Activated T-helper 1 cell treated with Interleukin-2 at 50 U/mL for 16 hours (primary cell): ENCODE measurements at places on chromosomes 6 and 20.
A peak's percentile ranks its signal among the peaks of the same experiment; 100 is the strongest.

DNA sequence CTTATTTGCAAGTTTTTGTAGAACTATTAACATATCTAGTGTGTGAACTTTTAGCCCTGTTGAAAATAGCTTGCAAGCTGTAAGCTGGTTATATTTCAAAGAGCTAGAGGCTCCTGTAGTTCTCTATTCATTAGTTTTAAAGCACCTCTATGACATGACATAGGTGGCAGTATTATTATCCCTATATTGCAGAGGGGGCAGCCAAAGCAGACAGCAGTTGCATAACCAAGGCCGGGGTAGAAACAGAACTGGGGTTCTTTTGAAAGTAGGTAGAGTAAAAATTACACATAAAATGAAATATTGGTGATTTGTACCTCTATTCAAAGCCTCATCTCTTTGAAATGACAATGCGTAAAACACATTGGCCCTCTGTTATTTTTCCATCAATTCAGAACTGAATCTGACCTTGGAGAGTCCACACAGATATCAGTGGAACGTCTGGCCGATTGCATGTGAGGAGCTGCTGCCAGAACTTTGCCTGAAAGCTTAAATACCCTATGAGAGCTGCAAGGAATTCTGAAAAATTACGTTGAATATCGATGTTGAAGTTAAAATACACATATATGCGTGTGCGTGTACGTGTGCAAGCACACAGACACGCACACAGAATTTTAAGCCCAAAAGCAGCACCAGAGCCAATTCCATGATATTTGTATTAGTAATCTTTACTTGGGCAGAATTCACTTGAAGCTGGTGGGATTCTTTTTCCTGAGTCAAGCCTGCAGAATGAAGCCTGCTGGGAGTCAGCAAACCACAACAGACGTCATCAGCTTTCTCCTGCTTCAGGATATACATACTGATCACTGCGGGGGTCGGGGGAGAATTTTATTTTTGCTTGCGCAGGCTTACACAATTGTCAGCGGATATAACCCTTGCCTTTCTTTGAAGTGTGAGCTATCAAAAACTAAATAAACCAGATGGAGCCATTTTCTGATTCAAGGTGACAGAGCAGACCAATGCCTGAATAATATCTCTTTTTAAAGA, 163.2 kb downstream of the PDE7B start:
- no peak for DNase-seq

GRCh38 chr6:89413006-89413400, 930 bp upstream of the RRAGD start:
- DNase-seq = no peak

DNA sequence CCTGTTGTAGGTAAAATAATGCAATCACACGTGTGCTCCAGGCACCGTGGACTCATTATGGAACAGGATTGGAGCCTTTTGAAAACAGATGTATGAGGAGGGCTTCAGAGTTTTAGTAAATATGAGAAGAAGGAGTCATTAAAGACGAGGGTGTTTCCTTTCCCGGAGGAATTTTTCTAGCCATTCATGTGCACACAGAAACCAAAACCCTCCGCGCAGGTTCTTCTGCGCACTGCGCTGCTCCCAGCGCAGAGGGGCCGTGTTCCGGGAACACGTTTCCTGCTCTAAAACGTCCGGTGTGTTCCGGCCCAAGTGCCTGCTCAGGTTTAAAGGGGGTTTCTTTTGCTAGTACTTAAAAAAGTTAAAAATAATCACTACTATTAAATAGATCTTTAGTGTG, 11.6 kb downstream of the GPR31 start:
- DNase-seq = no peak

GRCh38 chr20:48656661-48657211, 171.1 kb downstream of the PREX1 start:
- DNase-seq = no peak

GRCh38 chr6:157267654-157268053, 55.7 kb downstream of the TMEM242 start:
- no peak for DNase-seq

DNA sequence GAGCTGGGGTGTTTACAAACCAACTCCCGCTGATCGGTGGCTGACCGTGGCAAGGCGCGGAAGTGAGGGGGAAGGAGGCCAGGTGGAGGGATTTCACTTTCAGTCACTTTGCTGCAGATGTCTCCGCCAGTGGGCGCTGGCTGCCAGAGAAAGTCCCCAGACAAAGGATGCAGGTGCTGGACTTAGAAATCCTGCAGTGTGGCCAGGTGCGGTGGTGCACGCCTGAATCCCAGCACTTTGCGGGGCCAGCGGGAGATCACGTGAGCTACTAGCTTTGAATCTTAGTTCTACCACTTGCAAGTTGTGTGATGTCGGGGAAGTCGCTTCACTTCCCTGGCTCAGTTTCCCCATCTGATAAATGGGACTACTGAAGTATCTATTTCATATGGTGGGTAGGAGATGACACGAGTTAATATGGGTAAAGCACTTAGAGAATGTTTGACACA, 180.4 kb downstream of the ZNF217 start:
- peak; percentile 15 for DNase-seq

DNA sequence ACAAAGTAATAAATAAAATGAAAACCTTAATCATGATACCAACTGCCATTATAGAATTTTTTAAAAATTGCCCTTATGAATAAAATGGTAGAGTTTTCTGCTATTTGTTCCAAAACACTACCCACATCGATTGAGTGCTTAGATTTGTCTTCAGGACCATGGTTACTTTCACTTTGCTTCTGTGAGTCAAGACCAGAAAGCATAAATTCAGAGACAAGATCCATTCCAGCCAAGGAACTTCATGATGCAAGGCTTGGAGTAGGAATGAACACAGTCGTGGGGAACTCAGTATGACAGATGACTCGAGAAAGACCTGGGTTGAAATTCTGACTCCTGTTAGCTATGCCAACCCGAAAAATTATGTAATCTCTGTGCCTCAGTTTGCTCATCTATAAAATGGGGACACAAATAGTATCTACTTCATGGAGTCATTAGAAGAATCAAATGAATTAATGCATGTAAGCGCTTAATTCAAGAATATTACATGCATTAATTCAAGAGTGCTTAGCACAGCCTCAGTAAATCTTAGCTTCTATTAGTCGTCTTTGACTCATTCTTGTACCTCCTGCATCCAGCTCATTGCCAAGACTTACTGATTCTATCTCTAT, 72.5 kb upstream of the MYLIP start:
- DNase-seq = no peak

GRCh38 chr6:30554962-30555815, 1.1 kb downstream of the GNL1 start:
- no peak for DNase-seq

GRCh38 chr20:62642051-62642665, at the start of gene SLCO4A1:
Gene SLCO4A1 (plus strand): TSS chr20:62642503. CDS start chr20:62656455, 13,952 bp downstream.
- peak; percentile 82 for DNase-seq

DNA sequence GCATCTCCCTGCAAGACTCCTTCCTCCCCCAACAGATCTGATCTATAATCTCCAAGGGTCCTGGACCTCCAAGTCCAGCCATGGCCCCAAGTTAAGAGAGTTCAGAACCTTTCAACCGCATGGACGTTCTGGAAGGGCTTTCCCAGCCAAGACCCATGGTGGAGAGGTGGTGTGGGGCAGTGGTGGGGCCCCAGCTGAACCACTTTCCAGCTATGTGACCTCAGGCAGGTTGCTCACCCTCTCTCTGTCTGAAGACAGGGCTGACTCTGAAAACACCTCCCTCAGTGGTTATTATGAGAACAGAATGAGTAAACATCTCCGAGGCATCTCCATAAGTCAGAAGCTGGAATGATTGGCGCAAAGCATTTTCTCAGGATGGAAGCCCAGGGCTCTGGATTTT, 887 bp downstream of the CLPS start:
- DNase-seq = no peak

DNA sequence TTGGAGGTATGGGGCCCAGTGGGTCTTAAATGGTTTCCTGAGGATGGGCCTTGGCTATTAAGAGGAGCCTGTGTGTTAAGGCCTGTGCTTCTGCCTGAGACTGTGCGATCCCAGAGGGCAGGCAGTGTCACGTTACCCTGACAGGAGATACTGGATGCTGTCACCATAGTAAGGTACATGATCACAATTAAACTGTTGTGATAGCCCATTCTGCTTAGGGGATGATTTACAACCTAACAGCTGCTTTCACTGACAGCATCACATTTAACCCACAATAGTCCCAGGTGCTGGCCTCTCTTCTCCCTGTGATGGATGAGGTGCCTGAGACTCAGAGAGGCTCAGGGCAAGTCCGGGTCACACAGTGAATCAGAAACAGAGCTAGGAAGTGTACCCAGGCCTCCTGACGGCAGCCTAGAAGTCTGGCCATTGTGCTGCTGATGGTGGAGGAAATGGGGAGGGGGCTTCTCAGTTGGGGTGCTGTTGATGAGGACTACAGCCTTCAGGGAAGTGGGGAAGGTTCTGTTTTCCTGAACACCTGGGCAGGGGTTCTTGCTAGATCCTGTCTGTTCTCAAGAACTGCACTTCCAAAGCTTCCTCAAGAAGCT, 97.3 kb downstream of the MDGA1 start:
- no peak for DNase-seq
